ENCODE measurements at places on chromosomes 7 and 10. TPM values are rescaled to one million over a fixed set of nuclear protein-coding genes. Genes with fewer than 3 reads are reported as not detected.

TMUB1 gene
- total RNA-seq, result 60.7 TPM

LIMK1 gene
- total RNA-seq, result 49.9 TPM

PNLIP gene
- not detected for total RNA-seq

ANKRD61 gene
- total RNA-seq, result 0.35 TPM

- no peak for DNase-seq
Observed at GRCh38 chr7:68148440-68148839, 1151.8 kb downstream of the TYW1 start.
